Activated CD4-positive, alpha-beta T cell treated with anti-CD3 and anti-CD28 coated beads for 36 hours (primary cell): ENCODE measurements at places on chromosomes 1 and 21. TPM values are rescaled to one million over a fixed set of nuclear protein-coding genes. Genes with fewer than 3 reads are reported as not detected.

DNA sequence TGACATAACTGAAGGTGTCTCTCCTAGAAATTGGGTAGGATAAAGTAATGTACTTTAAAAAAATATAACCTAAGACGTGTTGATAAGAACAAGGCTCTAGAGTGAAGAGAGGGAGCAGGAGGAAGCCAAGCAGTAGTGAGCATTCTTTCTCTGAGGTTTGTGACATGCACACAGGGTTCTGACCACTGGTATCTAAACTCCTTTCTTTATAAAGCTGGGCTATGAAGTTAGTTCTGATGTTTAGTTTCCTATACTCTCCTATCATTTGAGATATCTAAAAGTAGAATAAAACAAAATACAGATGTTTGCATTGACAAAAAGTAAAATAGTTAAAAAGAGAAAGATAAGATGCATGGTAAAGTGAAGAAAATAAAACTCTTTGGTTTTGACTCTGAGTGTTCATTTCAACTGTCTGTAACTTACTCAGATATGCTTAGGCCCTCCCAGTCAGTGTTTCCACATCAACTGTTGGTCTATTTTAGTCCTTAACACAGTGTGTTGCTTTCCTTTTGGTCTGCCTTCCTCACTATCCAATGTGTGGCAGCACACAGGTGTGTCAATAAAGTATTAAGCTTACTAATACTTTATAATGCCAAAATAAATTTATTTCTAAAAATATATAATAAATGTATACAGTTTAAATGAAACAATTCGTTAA is 543.5 kb downstream of the PTPRC start:
- peaks cover 7% of the 10 kb centered on the region for H3K4me1 ChIP-seq
- no peak overlapping the region for H3K4me3 ChIP-seq
- no peak for DNase-seq
- H3K27me3 ChIP-seq = no peaks in the 10 kb centered on the region
- H3K27ac ChIP-seq = peak overlapping the region; percentile 72

GRCh38 chr1:183735069-183735860 is 69.7 kb upstream of the RGL1 start:
- H3K4me3 ChIP-seq = no peak overlapping the region
- no peak for DNase-seq
- no peaks in the 10 kb centered on the region for H3K4me1 ChIP-seq
- H3K27me3 ChIP-seq = no peaks in the 10 kb centered on the region
- no peak overlapping the region for H3K27ac ChIP-seq

DNA sequence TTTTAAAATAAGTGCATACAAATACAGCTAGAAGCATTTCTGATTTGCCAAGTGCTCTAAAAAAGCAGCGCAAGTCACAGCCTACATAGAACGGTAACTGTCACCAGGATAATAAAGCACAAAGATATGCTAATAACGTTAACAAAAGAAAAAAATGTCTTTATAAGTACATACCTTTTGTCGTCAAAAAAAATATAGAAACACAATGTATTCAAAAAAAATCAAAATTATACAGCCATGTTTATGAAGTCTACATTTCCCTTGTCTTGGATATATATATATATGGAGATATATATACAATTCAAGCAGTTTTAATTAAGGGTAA is 3.2 kb downstream of the IRF2BP2 start:
- H3K4me3 ChIP-seq = peak overlapping the region; percentile 97
- no peaks in the 10 kb centered on the region for H3K27me3 ChIP-seq
- peak overlapping the region; percentile 98 for H3K27ac ChIP-seq

- no peaks in the 10 kb centered on the region for H3K36me3 ChIP-seq
- H3K4me3 ChIP-seq = no peak overlapping the region
- H3K4me1 ChIP-seq = no peaks in the 10 kb centered on the region
Observed at GRCh38 chr1:67863637-67864036, 30.4 kb upstream of the GNG12 start.

DNA sequence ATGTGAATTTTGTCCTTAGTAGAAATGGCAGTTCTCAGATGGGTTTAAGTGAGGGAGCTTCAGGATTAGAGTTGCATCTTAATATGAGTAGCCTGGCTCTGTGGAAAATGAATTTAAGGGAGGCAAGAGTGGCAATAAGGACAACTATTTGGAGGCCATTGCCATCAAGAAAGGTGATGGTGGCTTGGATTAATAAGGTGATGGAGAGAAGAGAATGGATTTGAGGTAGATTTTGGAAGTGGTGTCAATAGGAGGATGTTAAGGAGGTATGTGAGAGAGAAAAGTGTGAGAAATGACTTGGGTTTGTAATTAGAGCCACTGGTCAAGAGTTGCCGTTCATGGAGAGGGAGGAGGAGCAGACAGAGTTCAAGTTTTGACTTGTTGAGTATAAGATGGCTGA is 16.3 kb downstream of the CLIC4 start:
- no peak for DNase-seq
- no peak overlapping the region for H3K27ac ChIP-seq
- H3K36me3 ChIP-seq = no peaks in the 10 kb centered on the region
- H3K4me1 ChIP-seq = no peaks in the 10 kb centered on the region
- H3K27me3 ChIP-seq = no peaks in the 10 kb centered on the region
- no peak overlapping the region for H3K4me3 ChIP-seq

DNA sequence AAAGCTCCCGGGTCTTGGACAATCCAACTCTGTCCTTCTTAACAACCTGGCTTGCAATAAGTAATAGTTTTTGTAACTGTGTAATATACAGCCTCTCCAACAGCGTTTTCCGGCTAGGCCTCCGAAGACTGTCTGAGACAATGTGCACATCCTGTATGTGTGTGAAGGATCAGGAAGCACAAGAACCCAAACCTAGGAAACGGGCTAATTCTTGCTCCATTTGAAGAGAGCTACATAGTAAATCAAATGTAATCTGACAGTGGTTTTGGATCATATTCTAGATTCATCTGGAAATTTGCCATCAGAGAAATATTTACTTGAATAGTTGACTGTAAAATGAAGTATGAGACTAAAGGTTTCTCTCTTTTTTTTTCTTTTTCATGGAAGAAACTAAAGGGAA is 1.2 kb downstream of the GPR52 start:
- no peaks in the 10 kb centered on the region for H3K36me3 ChIP-seq
- H3K27ac ChIP-seq = no peak overlapping the region
- no peaks in the 10 kb centered on the region for H3K27me3 ChIP-seq
- DNase-seq = no peak

- peak overlapping the region; percentile 55 for H3K4me3 ChIP-seq
- peak; percentile 19 for DNase-seq
- no peaks in the 10 kb centered on the region for H3K36me3 ChIP-seq
- H3K27ac ChIP-seq = no peak overlapping the region
- H3K4me1 ChIP-seq = peaks cover 10% of the 10 kb centered on the region
- H3K27me3 ChIP-seq = peaks cover 60% of the 10 kb centered on the region
Observed at GRCh38 chr1:233614743-233615521, 1.0 kb downstream of the KCNK1 start.

DNA sequence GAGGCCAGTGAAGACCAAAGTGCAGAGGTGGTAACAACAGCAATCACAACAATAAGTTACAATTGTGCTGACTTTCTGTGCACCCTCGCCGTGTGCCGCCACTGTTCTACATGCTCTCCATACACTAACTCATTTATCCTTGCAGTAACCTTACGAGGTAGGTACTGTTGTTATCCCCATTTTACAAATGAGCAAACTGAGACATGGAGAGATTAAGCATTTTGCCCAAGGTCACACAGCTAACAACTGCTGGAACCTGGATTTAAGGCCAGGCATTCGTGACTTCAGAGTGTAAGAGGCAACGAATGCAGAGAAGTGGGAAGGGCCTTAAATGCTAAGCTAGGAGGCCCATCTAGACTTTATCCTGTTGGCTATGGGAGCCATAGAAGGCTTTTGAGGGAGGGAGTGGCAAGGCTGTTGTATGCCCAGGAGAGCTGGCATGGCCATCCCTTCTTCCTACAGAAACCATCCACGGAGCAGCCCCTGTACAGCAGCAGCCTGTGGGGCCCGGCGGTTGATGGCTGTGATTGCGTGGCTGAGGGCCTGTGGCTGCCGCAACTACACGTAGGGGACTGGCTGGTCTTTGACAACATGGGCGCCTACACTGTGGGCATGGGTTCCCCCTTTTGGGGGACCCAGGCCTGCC is 36.6 kb downstream of the AZIN2 start:
- H3K27me3 ChIP-seq = no peaks in the 10 kb centered on the region
- H3K27ac ChIP-seq = no peak overlapping the region
- no peaks in the 10 kb centered on the region for H3K36me3 ChIP-seq
- no peak overlapping the region for H3K4me3 ChIP-seq
- no peak for DNase-seq
- no peaks in the 10 kb centered on the region for H3K4me1 ChIP-seq

GRCh38 chr1:36636206-36636605 is 153.5 kb upstream of the CSF3R start:
- no peak overlapping the region for H3K27ac ChIP-seq
- H3K36me3 ChIP-seq = no peaks in the 10 kb centered on the region
- H3K27me3 ChIP-seq = peaks cover 2% of the 10 kb centered on the region
- DNase-seq = no peak
- H3K4me1 ChIP-seq = no peaks in the 10 kb centered on the region
- H3K4me3 ChIP-seq = no peak overlapping the region

- H3K27me3 ChIP-seq = no peaks in the 10 kb centered on the region
- DNase-seq = no peak
- H3K4me1 ChIP-seq = peaks cover 68% of the 10 kb centered on the region
- peak overlapping the region; percentile 56 for H3K27ac ChIP-seq
- H3K36me3 ChIP-seq = peaks cover 45% of the 10 kb centered on the region
Observed at GRCh38 chr1:91018006-91018405, 3.8 kb downstream of the ZNF644 start.

DNA sequence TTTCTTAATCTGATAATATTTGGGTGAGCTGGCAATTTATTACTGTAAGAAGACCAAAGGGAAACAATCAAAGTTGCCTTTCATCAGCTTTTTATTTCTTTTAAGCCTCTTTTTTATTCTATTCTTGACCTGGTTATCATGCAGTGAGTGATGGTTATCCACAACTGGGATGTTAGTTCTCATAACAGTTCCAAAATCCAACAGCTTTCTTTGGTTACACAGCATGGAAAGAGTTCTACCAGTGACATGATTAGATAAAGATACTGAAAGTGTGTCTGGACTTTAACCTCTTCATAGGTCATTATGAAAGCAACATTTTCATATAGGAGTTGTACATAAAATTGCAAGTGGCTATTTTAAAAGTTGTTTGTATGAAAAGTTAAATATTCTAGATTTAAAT is 163.0 kb downstream of the SYT2 start:
- H3K27ac ChIP-seq = no peak overlapping the region
- H3K4me3 ChIP-seq = no peak overlapping the region
- no peaks in the 10 kb centered on the region for H3K36me3 ChIP-seq

- H3K27me3 ChIP-seq = no peaks in the 10 kb centered on the region
- peak overlapping the region; percentile 83 for H3K4me3 ChIP-seq
- H3K4me1 ChIP-seq = peaks cover 17% of the 10 kb centered on the region
- H3K27ac ChIP-seq = peak overlapping the region; percentile 88
Observed at GRCh38 chr21:33478182-33478581, 1.6 kb downstream of the TMEM50B start.

DNA sequence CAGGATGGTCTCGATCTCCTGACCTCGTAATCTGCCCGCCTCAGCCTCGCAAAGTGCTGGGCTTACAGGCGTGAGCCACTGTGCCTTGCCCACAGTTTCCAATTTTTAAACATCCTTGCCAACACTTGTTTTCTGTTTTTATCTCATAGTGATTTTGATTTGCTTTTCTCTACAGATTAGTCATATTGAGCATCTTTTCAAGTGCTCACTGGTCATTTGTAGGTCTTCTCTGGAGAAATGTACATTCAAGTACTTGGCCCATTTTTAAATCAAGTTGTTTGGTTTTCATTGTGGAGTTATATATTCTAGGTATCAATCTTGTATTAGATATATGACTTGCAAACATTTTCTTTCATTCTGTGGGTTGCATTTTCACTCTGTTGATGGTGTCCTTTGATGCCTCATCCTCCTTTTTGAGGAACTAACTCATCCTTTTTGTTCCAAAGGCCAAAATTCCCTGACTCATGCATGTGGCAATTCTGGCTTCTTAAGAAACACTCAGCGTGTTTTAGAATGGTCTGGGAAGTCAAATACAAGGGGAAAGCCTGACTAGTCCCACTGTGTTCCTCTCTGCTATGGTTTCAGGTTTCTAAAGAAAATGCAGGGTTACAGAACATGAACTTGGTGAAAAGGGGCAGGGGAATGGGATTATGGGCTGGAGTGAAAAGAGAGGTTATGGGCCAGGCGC is 37.3 kb downstream of the PTAFR start:
- no peaks in the 10 kb centered on the region for H3K36me3 ChIP-seq
- peaks cover 10% of the 10 kb centered on the region for H3K4me1 ChIP-seq
- no peak overlapping the region for H3K27ac ChIP-seq

- H3K27ac ChIP-seq = no peak overlapping the region
- DNase-seq = no peak
- no peak overlapping the region for H3K4me3 ChIP-seq
- no peaks in the 10 kb centered on the region for H3K4me1 ChIP-seq
- no peaks in the 10 kb centered on the region for H3K27me3 ChIP-seq
Observed at GRCh38 chr1:226355669-226356551, 46.9 kb upstream of the LIN9 start.

DNA sequence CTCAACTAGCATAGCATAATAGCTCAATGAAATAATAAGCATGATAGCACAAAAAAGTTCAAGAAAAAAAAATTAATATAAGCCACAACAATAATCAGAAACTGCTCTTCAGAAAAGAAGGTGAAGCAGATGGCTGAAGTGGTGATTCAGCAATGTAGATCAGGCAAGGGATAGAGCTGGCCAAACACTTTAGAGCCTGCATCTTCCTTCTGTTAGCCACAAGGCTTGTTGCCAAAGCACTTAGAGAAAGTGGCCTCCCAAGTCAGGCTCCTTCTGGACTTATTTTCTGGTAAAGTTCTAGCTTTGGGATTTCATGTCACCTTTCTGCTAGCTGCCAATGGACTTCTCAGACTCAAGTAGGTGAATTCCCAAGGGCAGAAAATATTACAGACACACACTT is 60.3 kb upstream of the C1orf87 start:
- peaks cover 8% of the 10 kb centered on the region for H3K4me1 ChIP-seq
- H3K27me3 ChIP-seq = peaks cover 2% of the 10 kb centered on the region
- no peak overlapping the region for H3K4me3 ChIP-seq
- DNase-seq = no peak

- no peak for DNase-seq
- H3K27me3 ChIP-seq = no peaks in the 10 kb centered on the region
- peak overlapping the region; percentile 3 for H3K4me3 ChIP-seq
- H3K27ac ChIP-seq = peak overlapping the region; percentile 83
Observed at GRCh38 chr21:44866780-44867179, 6.7 kb downstream of the PTTG1IP start.

GRCh38 chr1:12102066-12102465 is 39.0 kb downstream of the TNFRSF8 start:
- peaks cover 6% of the 10 kb centered on the region for H3K36me3 ChIP-seq
- H3K4me3 ChIP-seq = no peak overlapping the region
- DNase-seq = no peak
- H3K4me1 ChIP-seq = no peaks in the 10 kb centered on the region
- no peaks in the 10 kb centered on the region for H3K27me3 ChIP-seq
- H3K27ac ChIP-seq = no peak overlapping the region

GRCh38 chr1:19359357-19359756 is 47.2 kb downstream of the SLC66A1 start:
- no peak overlapping the region for H3K4me3 ChIP-seq
- peaks cover 22% of the 10 kb centered on the region for H3K36me3 ChIP-seq
- no peak overlapping the region for H3K27ac ChIP-seq
- H3K4me1 ChIP-seq = peaks cover 30% of the 10 kb centered on the region

- H3K36me3 ChIP-seq = no peaks in the 10 kb centered on the region
- no peak overlapping the region for H3K27ac ChIP-seq
- H3K4me3 ChIP-seq = no peak overlapping the region
- H3K27me3 ChIP-seq = peaks cover 23% of the 10 kb centered on the region
- H3K4me1 ChIP-seq = peaks cover under 1% of the 10 kb centered on the region
Observed at GRCh38 chr1:10860682-10861081, 64.2 kb upstream of the CASZ1 start.

The LCE1B gene
- total RNA-seq = not detected

The WLS gene
- not detected for total RNA-seq

The SPATA46 gene
- not detected for total RNA-seq

The DNASE2B gene
- not detected for total RNA-seq

The KCND3 gene
- not detected for total RNA-seq

The SYF2 gene
- 39.0 TPM for total RNA-seq

The APOBEC4 gene
- total RNA-seq = not detected

The TMEM39B gene
- 25.2 TPM for total RNA-seq
